ENCODE measurements at places on chromosomes 6 and 20.

DNA sequence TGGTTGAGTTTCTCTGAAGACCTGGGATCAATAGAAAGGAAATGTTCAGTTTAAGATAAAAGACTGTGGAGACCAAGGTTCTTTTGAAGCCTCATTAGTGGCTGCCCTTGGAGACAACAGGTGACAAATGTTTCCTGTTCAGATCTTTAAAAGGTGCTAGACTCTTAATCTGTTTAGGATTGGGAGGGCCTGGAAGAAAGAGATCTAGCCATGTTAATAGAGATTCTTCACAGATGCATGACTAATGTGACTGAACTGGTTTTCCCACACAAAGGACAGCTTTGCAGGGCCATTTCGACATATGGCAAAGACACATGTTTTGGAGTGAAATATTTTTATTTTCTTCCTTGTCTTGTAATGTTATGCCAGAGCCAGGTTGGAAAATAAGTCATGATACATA lies 82.2 kb downstream of the WDR27 start:
- no peak for DNase-seq

- DNase-seq, result peak; percentile 16
These were observed 42.8 kb upstream of the LOC128125822 start for GRCh38 chr6:63529498-63529897.

DNA sequence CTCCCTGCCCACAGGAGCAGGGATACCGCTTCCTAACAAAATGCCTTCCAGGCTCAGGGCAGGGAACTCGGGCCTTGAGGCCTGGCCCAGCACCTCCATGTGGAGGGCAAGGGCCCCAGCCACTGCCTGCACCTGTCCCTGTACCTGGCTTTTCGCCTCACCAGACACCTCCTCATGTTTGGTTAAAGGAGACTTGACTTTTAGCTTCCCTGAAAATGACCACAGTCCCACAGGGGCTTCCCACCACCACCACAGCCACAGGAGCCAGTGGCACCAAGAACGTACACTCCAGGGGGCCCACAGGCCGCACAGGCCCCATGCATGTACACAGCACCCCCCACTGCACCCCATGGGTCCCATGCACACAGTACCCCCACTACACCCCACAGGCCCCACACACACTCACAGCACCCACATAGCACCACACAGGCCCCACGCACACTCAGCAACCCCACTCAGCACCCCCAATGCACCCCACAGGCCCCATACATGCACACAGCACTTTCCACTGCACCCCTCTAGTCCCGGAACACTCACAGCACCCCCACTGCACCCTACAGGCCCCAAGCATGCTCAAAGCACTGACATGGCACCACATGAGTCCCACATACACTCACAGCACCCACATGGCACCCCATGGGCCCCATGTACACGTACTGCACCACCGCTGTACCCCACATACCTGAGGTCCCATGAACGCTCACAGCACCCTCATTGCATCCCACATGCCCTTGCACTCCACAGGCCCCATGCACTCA lies 86.5 kb downstream of the GINS1 start:
- no peak for DNase-seq

DNA sequence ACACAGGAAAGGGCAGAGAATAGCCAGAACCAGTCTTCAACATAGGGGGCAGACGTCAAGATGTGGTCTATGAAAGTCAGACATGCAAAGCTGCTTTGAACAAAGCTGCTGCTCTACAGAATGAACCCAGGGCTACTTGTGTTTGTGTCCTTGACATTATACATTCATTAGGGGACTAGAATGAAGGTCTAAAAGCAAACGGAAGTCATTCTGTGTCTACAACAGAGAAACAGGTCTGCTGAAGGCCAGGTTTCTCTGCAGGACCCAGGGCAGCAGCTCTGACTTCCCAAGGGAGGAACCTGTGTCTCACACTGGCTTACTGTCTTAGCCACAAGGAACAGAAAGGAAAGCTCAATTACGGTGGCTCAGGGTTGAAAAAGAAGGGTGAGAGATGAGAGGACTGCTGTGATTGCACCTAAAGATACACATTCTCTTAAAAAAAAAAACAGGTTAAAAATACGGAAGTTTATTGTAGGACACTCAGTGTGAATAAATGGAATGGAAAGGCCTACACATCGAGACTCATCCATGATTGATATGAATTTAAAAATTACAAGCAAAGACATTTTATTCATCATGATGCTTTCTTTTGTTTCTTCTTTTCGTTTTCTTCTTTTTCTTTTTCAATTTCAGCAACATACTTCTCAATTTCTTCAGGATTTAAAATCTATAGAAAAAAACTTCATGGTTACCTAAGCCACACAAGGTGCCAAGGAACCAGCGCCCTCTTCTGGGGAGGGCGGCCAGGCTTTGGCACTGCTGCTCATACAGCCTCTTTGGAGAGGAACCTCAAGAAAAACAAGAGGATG lies 6.7 kb downstream of the PSMA7 start:
- peak; percentile 49 for DNase-seq

DNA sequence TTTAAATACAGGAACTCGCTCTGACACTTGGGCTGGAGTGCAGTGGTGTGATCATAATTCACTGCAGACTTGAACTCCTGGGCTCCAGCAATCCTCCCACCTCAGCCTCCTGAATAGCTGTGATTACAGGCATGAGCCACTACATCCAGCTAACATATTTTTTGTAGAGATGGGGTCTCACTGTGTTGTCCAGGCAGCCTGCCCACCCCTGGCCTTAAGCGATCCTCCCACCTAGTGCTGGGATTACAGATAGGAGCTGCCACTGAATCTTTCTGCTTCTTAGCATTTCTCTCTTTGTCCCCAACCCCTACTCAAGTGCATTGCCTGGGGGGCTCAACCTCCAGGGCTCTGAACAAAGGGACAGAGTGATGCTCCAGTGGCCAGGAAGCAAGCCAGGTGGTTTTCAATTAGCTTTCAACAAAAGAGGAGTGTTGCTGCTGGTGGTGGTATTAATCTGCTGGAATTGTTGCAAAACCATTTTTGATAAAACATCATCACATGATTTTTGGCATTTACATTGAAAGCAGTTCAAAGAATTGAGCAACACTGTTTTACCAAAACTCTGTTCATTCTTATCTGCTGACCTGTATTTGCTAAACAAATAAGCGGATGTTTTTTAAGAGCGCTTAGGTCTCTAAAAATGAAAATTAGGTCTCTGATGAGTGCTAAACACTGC lies 40.4 kb upstream of the BPIFA2 start:
- DNase-seq, result no peak

GRCh38 chr20:8116067-8116811 lies 15.8 kb upstream of the PLCB1 start:
- no peak for DNase-seq

DNA sequence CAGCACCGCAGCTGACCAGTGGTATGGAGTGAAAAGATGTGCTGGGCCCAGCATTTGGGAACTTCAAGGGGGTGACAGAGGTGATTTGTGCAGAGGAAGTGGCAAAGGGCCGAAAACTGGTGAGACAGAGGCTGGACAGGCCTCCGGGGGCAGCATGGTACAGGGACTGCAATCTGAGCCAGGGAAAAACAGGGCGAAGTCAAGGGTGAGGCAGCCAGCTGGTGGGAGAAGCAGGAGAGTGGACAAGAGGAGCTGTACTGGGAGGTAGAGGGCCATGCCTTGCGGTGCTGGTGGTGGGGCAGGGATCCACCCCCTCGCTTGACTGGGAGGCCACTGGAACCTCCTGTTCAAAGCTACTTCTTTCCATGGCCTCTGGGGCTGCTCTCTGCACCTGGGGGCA lies 7.3 kb upstream of the GFRA4 start:
- no peak for DNase-seq

DNA sequence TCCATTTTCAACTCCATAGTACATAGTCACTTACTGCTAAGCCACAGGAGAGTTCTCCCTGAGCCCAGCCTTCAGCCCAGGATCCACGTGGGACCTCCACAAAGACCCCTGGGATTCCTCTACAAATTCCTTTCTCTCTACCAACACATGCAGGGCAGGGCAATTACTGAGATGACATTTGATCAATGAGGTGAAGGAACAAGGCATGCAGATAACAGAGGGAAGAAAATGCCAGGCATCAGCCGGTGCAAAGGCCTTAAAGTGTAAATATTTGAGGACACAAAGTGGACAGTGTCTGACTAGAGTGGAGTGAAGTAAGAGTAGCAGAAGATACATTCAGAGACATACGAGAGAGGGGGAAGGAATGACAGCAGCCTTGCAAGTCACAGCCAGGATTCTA lies 70.2 kb downstream of the HS3ST5 start:
- DNase-seq, result no peak

DNA sequence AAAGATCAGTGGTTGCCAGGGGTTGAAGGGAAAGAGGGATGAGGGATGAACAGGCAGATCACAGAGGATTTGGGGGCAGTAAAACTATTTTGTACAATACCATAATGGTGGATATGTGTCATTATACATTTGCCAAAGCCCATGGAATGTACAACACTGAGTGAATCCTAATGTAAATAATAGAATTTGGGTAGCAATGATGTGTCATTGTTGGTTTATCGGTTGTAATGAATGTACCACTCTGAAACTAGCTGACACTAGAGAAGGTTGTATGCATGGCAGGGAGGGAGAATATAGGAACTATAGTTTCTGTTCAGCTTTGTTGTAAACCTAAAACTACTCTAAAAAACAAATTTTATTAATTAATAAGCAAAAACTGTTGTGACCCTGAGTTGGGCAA lies 17.8 kb upstream of the ASF1A start:
- DNase-seq, result no peak

GRCh38 chr6:158284876-158285655 lies 27.2 kb upstream of the TULP4 start:
- DNase-seq, result no peak

DNA sequence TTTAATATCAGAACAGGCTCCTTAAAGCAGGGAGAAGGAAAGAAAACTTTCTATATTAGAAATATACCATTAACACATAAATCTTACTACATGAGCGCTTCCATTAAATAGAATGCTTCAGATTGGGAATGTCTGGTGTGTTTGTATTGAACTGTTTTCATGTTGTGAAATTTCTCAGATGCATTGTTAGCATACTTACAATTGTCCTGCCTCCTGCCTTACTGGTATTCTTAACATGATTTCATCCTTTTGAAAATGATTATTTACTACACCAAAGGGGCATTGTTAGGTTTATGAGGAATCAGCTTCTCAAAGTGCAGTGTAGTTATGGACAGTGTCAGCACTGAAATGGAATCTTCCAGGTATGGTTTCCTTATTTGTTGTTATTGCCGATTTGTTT lies 145.6 kb downstream of the MTFR2 start:
- DNase-seq, result no peak

DNA sequence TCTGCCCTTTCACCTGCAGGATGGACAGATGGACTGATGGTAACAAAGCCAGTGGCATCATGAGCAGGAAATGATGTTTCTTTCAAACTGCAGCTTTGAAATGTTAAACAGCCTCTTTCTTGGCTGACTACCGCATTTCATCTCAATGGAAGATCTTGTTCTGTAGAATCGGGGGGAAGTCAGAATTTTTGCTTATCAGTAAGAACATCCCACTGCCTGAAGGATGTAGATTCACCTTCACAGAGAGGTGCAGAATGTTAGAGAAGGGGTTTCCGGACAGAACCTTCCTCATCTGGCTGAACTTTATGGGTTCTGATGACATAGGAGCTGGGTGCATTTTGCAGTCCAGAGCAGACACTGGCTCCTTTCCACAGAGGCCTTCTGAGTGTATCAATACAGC lies 32.7 kb downstream of the GGTLC1 start:
- no peak for DNase-seq

GRCh38 chr6:55108134-55109130 lies 65.9 kb upstream of the HCRTR2 start:
- no peak for DNase-seq

GRCh38 chr20:61185841-61186601 lies 66.0 kb upstream of the CDH4 start:
- no peak for DNase-seq

DNA sequence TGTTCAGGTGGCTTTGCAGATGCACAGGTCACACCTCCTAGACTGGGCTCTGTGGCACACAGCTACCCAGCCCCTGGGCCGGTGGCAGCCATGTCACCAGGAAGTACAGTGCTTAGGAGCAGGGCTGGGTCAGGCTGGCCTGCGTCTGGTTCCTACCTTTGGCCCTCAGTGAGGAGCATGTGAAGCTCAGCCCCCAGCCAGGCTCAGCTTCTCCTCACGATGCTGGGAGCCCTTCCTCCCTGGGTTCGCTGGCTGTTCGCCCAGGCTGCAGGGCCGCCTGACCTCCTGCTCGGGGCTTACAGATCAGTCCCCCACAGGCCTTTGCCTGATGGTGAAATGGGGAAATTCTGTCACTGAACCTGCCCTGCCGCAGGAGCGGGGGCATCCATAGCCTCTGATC lies 23.1 kb downstream of the SPATA2 start:
- DNase-seq, result no peak

DNA sequence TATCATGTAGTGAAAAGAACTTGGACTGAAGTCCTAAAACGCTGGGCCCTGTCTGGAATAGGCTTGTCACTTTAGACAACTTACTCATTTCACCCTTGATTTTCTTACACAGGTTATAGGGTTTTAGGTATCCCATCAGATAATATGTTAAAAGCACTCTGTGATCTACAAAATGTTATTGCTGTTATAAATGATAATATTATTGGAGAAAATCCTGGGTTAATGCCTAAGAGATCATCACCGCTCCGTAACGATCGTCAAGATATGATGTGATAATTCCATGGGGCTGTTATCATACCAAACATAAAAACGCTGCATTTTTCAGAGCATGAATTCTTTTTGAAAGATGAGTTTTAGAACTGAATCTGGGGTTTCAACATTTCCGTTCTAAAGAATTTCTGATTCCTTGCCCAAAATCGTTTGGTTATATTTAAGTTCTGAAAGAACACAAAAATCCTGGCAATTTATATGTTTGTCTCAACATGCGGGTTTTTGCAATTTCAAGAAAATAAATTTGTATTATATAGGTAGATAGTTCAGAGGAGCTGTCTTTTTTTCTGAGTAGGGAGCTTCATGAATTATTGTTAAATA lies 154.8 kb downstream of the FOXC1 start:
- no peak for DNase-seq

GRCh38 chr20:1945134-1945618 lies 48.7 kb downstream of the PDYN start:
- no peak for DNase-seq

- no peak for DNase-seq
These were observed 3.0 kb downstream of the ROMO1 start for GRCh38 chr20:35702051-35702823.
